ENCODE measurements at places on chromosomes 7 and 10.

GRCh38 chr7:158008267-158008666 is 579.4 kb downstream of the PTPRN2 start:
- no peak for DNase-seq

DNA sequence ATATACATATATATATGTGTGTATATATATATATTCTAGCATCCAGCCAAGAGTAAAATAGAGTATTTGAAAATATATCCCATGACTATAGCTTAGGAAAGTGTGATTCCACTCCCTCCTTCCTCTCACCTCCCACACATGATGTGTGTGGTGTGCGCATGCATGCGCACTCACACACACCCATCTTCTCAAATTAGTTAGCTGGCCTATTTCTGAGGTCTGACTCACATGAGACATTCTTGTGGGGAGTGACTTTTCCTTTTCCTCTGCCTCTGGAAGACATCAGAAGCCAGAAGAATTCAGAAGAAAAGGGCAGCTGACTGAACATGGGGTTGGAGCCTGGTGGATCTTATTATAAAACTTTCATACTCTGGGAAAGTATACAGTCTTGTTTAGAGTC is 793.5 kb upstream of the ZNF722 start:
- no peak for DNase-seq

DNA sequence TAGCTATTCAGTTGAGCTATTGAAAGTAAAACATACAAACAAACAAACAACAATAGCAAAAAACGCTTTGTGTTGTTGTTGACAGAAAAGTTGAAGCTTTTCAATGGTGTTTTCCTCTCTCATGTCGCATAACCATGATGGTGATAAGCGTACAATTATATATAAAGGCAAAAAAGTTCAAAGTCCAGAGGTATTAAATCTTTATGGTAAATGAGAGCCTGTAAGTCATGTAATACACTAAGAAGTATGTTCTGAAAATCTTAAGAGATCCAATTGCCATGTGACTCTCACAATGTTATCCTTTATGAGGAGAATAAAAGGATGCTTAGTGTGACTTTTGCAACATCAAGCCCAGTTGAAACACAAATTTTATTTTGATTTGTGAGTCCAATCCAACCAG is 93.9 kb downstream of the PPP1R9A start:
- DNase-seq = no peak

DNA sequence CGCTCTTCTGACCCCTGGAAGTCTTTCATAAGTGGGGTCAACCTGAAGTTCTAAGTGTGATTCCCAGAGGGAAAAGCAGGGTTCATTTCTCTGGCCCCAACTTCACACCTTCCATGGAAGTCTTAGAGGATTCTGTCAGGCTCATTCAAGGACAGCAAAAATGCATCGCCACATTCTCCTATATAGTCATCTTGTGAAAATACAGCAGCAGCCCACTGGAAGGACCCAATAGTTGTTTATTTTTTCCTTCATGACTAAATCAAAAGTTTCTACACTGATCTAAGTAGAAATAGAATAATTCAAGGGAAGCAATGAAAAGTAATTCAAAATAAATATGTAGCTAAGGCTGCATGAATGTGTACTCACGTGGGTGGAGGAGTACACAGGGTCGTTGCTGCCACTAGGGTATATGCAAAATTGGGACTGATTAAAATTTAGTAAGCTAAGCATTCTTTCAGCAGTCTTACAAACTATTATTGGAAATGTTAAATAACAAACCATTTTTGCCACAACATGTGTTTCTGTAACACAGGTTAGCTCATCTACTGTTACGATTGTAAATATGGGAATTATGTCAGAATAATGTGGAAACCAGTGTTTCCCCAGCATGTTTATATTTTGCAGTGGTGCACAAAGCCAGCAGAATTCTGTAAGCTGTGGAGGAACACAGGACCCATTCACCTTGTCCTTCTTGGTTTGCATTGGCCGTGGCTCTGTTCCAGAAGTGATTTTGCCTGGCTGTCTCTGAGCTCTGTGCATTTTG is 33.5 kb downstream of the EEPD1 start:
- DNase-seq = no peak

DNA sequence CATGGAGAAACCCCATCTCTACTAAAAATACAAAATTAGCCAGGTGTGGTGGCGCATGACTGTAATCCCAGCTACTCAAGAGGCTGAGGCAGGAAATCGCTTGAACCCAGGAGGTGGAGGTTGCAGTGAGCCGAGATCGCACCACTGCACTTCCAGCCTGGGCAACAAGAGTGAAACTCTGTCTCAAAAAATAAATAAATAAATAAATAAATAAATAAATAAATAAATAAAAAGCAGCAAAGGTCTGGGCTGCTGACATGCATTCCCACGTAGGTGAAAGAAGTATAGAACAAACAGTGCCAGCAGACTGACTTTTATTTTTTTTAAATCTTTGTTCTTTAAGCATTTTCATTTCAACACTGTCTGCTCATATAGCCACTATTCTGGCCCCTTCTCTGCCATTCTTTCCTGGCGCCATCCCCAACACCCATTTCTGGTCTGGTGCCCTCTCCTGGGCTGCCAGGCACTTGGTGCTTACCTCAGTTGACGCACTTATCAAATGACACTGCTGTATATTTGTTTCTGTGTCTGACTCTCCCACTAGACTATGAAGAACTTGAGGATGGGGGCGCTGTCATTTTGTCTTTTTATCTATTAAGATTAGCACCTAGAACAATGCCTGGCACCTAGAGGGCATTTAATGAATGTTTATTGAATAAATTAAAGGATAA is 15.6 kb downstream of the FAM107B start:
- no peak for DNase-seq

GRCh38 chr10:60957667-60958221 is 13.8 kb upstream of the RHOBTB1 start:
- no peak for DNase-seq

- DNase-seq = no peak
These were observed 58.2 kb downstream of the LANCL2 start for GRCh38 chr7:55423277-55423711.

DNA sequence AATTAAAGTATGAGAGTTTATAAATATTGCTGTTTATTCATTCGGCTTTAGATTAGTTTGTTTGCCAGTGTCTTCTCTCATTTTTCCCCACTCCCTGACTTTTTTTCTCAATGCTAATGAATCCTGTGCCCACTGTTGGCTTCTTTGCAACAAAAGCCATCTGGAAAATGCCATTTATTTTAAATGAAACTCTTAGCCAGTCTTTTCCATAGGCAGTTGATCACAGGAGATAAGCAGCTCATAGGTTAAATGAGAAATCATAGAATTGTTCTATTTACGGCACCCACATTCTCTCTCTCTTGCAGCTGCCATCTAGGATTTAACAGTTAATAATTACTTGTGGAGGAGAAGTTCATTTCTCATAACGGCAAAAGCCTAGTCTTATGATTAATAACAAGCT is 249.3 kb upstream of the POM121L12 start:
- DNase-seq = no peak

GRCh38 chr10:130458509-130458908 is 322.3 kb downstream of the GLRX3 start:
- DNase-seq = no peak

Measured in stimulated activated CD4-positive, alpha-beta T cell treated with anti-CD3 and anti-CD28 coated beads, Interleukin-1b, Interleukin-23, amount 100 ng/mL, for 24 hours (primary cell).